ENCODE measurements at places on chromosomes 4 and X. TPM values are rescaled to one million over a fixed set of nuclear protein-coding genes. Genes with fewer than 3 reads are reported as not detected.

TEX13D gene
- total RNA-seq, result not detected

FANCB gene
- 16.8 TPM for total RNA-seq

DGKK gene
- total RNA-seq, result 8.1 TPM

HSD17B13 gene
- total RNA-seq, result not detected

GCNA gene
- total RNA-seq, result 1.5 TPM

NCAPG gene
- total RNA-seq, result 40.9 TPM

RPL9 gene
- total RNA-seq, result 4,044 TPM

PASD1 gene
- not detected for total RNA-seq

GAGE12F gene
- total RNA-seq, result not detected

- DNase-seq, result no peak
Observed at GRCh38 chr4:86661418-86661817, 67.3 kb downstream of the PTPN13 start.

DNA sequence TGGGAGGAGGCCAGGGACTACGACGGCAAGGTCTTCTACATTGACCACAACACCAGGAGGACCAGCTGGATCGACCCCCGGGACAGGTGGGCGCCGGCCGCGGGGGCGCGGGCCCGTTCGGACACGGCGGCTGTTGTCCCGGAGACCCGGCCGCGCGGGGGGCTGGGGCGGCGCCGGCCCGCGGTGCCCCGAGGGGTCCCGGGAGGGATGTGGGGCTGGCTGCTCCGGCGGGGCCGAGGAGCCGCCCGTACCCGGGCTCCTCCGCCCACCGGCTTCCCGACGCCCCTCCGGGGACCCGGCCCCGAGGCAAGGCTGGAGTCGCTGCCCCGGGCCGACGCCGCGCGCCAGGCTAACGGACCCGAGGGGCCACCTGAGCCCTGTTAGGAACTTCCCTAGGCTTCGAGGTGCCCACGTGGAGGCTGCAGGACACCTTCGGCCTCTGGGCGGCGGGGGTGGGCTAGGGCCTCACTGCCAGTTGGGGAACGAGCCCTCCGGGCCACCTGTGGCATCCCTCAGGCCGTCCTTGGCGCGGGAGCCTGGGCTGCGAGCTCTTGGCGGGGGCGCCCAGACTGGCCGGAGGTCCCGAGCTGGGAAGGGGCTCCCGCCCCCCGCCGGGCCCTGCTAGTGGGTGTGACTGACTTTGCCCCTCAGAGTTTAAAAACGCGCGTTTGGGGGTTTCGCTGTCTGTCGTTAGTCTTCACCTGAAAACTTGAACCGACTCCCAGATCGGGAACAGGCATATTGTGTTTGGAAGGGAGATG is 660 bp downstream of the WWC2 start:
- DNase-seq, result peak; percentile 89

DNA sequence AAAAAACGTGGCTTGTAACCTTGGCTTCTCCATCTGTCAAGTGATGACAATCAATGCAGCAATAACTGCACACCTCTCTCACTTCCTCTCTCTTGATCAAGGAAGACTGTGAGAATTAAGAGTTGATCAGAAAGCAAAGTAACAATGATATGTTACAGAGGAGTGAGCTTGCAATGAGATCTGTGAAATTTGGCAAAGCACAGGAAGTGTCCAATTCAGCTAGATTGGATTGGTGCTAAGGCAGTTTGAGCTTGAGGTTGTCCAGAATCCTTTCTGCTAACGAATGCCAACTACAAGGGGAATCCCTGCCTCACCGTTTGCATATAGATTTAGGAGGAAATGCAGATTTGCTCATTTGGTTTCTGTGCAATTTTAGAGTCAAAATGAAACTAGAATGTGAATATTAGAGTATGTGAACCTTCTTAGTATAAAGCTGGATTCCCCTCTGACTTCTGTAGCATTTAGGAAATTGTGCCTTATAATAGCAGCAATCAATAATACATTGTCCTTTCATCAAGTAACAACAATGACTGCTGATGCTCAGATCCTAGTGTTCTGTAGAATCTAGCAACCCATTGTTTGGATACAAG is 346.4 kb downstream of the PTTG2 start:
- DNase-seq, result no peak

DNA sequence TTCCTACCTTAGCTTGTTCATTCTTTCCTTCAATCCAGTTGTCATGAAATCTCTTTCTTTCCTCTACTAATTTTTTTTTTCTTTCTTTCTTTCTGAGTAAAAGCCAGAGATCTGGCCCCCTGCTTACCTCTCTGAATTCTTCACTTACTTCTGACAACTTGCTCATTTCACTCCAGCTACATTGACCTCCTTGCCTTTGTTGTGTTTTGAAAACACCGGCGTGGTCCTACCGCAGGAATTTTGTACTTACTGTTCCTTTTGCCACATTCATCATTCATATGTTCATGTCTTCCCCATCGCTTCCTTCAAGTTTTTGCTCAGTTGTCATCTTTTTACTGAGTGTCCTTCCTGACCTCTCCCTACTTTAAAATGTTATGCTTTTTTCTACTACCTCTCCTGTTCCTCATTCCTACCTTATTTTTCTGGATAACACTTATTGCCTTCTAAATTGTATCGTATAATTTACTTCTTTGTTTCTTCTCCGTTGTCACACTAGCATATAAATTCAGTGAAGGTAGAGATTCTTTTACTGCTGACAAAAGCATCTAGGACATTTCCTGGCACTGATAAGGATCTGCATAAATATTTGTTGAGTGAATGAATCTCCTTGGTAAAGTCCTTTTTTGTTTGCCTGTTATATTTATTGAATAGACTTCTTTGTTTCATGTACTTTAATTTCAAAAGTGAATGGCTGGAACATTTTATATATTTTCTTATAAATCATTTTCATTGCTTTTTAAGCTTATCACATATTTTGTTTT is 74.4 kb downstream of the NFKB1 start:
- DNase-seq, result no peak

GRCh38 chr4:145154573-145154972 is 25.8 kb downstream of the OTUD4 start:
- DNase-seq, result peak; percentile 42

DNA sequence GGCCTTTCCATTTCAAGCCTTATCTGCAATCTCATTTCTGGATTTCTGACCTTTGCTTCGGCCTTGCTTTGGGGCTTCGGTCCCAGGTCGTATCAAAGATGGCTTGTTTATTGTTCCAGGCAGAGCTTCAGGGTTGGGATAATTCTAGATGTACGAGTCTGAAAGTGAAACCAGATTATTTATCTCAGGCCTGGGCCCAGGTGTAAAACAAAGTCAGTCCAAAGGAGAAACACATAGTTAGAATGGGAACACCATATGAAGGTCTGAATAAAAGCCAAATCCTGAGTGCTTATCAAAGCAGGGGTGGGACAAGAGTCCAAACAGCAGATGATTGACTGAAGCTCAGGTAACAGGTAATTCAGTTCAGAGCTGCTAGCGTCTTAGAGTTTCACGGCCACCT is 17.1 kb downstream of the PRIMPOL start:
- DNase-seq, result no peak

DNA sequence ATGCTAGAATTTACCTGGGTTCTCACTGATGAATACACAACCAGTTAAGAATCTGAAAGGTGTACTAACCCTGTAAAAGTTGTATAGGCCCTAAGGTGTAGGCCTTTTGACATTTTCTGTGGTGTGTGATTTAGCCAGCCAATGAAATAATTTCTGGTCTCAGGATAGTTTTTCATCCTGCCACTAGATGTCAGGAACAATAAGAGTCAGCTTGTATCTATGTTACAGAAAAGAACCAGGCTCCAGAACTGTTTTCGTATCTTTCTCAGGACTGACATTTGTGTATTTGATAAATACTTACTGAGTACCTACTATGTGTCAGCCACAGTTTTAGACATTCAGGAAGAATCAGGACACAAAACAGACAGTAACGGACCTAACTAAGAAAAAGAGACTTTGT is 673.6 kb upstream of the TENM3 start:
- peak; percentile 62 for DNase-seq

DNA sequence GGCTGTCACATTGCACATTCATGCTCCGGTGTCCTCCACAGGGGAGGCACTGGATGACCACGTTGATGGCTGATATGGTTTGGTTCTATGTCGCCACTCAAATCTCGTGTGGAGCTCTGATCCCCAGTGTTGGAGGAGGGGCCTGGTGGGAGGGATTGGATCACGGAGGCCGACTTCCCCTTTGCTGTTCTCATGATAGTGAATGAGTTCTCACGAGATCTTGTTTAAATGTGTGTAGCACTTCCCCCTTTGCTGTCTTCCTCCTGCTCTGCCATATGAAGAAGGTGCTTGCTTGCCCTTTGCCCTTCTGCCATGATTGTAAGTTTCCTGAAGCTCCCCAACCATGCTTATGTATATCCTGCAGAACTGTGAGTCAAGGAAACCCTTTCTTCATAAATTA is 22.3 kb upstream of the NAT8L start:
- DNase-seq, result no peak

GRCh38 chr4:52096048-52096447 is 44.9 kb downstream of the SPATA18 start:
- DNase-seq, result no peak

DNA sequence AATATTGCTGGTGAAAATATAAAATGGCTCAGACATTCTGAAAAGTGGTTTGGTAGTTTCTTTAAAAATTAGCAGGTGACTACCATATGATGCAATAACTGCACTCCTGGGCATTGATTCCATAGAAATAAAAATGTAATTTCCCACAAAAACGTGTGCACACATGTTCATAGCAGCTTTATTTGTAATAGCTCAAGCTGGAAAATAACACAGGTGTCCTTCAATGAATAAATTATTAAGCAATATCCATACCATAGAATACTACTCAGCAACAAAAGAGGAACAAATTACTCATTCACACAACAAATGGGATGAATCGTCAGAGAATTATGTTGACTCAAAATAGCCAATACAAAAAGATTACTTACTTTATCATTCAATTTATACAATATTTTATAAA is 893.7 kb upstream of the SLIT2 start:
- no peak for DNase-seq

DNA sequence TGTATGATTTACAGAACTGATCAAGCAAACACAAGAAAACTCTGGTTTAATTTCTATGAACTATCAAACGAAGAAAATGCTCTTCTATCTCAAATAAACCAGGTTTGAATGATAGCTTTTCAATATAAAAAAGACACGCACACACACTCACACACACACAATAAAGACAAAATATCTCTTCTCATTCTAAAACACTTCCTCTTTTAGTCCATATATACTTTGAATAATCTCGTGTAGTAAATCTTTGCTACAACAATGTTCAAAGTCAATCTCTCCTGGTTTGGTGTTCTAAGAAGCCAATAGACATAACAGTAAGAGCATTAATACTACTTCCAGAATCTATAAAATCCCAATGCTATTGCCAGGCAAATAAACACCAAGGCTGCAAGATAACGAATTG is 13.3 kb downstream of the CXCL2 start:
- DNase-seq, result no peak

GRCh38 chr4:138959097-138959815 is 56.3 kb upstream of the NOCT start:
- DNase-seq, result no peak

DNA sequence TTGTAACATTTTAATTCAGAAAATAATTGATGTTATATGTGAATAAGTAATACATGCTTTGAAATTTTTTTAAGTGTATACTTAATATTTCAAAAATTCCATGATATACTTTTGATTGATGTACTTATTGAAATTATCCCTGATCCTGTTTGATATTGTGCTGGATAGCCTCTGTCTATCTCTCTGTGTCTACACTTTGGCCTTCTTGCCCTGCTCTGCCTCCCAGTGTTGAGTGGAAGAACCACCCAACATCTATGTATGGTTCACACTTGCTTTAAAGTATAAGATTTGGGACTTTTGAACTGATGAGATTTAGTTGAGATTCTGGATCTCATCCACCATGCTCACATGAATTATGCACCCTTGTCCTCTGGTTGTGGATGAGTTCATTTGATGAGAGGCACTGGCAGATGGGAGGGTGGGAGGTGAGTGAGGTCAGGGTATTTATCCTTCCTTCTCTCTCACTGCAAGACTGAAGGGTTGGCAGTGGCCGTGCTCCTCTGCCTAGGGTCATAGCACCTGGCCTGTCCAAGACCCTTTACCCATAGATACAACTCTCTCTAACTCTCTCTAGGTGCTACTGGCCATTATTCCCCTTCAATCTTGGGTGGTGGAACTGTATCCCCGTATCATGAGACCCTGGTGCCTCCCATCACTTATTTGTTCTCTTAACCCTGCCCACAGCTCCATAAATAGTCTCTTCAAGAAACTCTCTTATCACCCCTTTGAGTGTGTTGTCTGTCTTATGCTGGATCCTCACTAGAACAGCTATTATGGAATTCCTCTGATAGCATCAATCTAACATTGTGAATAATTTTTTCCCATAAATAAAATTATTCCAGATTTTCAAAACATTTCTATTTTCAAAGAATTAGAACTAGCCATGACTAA is 75.2 kb downstream of the CORIN start:
- DNase-seq, result no peak

DNA sequence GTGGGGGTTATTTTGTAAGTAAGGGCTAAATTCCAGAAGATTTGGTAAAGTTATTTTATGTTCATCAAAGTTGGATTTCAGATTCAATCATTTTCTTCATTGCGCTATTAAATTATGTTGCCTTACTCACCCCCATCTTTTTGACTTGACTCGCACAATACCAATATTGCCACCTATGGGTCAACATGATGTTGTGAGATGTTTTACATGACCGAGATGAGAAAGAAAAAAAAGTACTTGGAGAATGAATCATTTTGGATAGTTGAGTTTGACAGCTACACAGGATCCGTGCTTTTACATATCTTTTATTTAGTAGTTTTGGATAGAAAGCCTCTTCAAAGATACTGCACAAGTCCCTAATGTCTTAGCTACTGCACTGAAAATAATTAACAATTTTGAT is 224.2 kb upstream of the EMCN start:
- DNase-seq, result peak; percentile 50

DNA sequence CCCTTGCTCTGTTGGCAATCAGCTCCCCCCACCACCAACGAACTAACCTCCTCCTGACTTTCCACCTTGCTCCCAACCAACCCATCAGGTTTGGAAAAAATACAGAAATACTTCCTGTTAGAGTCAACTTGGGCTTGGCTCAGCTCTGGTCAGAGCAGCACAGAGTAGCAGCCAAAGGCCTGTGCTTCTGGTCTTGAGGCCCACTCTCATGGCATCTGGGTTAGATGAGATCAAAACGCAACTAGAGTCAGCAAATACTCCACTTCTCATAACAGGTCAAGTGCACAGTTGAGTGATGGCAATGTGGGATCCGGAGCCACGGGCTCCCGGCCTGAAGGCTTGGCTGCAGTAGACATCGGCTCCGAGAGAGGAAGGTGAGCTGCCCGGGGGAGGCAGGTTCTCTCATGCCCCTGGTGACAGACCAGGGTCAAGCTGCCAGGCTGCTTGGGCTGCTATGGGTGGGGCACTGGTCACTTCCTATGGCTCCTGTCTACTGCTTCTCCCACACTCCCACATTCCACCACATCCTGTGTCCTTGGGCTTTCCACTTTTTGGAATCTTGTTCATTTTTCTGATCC is 34.8 kb downstream of the ZNF185 start:
- DNase-seq, result no peak

- DNase-seq, result no peak
Observed at GRCh38 chr4:13990596-13991589, 363.4 kb upstream of the BOD1L1 start.

GRCh38 chr4:815464-816146 is 10.3 kb downstream of the CPLX1 start:
- DNase-seq, result no peak

All from GM23338 (cell line).